NCI-H1092 treated with DMSO at 0.1 percent for 48 hours (cell line): ENCODE measurements at places on chromosomes 6 and 20.

DNA sequence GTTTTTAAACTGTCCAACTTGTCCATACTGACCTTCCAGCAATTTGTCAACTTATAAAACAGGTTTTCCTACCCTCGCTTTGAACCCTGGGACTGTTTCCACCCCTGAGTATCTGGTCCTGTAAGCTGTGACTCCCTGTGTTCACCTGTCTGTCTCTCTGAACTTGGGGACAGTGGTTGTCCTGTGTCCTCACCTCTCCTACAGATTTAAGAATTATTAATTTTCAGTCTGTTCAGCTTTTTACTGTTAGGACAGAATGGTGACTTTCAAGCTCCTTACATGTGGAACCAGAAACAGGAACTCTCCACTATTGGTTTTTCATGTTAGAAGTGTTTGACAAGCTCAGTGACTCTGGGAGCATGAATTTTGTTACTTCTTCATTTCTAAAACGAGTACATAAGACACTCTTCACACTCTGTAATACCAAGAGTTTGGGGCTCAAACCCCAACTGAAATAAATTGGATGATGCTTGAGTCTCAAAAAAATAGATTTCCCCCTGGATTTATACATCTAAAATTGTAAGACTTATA, 713.9 kb downstream of the COL12A1 start:
- DNase-seq = no peak

DNA sequence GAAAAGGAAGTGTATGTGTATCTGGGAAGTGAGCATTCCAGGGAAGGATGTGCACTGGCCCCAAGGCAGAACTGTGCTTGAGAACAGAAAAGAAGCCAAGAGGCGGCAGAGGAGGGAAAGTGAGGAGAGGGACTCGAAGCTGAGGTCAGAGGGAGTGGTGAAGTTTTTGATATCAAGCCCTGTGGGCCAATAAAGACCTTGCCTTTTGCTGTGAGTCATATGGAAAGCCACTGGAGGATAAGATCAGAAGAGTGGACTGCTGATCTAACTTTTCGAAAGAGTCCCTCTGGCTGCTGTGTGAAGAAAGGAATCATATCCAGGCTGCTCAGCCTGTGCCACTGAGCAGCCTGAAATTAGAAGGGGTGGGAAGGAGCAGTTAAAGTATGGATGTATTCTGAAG, 99.4 kb downstream of the EYA4 start:
- DNase-seq = no peak

GRCh38 chr6:75603106-75603420, 1.4 kb downstream of the SENP6 start:
- DNase-seq = no peak

DNA sequence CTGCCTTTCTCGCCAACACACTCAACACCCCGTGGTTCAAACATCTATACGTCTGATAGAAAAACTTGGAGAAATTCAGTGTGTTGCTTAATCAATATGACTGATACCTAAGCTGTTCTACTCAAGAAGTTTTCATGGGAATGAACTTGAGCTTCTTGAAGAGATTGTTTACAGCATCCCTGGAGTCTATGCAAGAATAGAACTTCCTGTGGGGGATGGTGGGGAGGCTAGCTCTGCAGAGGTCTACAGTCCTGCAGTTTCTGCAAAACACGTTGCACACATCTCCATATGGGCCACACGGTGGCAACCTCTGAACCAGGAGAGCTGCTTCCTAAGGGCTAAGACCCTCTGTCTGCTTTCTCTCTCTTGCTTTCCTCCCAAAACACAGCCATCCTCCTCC, 32.7 kb upstream of the FANCE start:
- no peak for DNase-seq

- peak; percentile 54 for DNase-seq
These were observed 481.3 kb upstream of the CITED2 start for GRCh38 chr6:139855671-139856311.

DNA sequence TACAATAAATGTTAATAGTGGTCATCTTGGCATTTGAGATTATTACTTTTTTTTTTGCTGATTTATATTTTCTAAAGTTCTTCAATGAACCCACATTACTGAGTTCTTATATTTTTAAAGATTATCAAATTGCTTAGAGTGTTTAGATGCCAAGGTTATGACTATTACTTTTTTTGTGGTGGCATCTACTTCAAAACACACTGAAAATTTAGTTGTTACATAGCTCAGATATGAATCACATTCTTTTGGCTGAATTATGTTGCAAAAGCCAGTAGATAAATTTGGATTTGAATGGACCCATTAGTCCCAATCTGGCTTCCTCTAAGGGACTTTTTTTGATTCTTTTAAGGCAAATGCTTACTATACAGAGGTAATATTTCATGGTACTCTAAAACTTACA, 8.9 kb downstream of the UTRN start:
- no peak for DNase-seq
